ENCODE measurements at places on chromosomes 16 and 17.

DNA sequence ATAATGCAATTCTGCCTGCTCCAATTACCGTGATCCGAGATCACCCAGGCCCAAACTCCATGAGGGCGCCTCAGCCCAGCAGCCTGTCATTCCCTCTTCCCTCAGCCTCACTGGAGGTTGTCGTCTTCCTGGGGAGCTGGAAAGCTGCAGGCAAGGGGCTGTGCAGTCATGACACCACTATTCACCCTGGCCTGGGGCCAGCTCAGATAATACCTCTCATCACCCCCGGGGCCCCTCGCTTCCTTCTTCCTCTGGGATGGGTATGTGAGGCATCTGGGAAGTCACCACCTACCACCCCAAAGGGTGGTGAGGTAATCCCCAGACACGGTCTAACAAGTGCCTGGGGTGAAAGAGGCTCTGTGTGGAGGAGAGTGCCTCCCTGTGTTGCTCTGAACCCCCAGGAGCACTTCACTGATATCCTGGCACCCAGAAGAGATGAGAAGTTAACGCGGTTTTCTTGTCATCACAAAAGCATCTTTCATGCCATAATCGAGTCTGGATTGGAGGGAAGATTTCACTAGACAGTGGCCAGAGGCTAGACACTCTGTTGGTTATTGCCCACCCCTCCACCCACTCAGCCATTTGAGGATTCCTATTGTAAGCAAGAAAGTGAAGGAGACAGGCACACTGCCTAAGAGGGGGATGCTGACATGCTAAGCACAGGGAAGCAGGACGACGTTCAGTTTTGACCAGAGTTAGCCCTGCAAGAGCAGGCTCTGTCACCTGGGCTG lies 18.4 kb downstream of the CFAP20 start:
- no peak for DNase-seq

DNA sequence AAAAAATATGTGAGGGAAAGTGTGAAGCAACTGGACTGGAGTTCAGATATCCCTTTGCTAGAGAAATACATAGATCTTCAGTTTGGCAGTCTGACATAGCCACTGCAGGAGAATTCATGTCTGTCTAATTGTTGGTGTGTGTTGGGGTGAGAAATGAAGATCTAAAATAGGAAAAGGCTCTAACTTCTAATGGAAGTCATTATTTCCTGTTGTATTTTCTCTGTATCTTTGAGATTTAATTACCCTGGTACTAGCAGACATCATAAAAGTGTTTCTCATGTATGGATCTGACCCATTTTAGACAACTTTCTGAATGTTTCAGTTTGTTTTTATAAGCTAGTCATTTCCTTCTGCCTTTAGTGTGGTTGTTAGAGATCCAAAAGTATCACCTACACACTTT lies 128.3 kb downstream of the NLK start:
- no peak for DNase-seq

DNA sequence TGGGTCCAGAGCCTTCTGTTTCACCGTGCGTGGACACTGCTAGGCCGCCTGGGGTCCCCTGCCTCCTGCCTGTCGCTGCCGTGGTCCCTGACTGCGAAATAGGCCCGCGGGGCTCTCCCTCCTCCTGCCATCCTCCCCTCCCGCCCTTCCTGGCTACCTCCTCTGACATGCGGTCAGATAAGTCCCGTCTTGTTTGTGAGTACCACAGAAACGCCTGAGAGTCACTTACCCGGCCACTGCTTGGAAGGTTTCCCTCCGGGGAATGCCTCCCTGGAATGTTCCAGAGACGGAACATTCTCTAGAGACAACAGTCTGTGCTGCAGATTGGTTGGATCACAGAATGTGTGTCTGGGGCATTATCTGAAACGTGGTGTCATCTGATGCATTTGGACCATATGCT lies 22.7 kb downstream of the CIBAR2 start:
- DNase-seq: no peak

DNA sequence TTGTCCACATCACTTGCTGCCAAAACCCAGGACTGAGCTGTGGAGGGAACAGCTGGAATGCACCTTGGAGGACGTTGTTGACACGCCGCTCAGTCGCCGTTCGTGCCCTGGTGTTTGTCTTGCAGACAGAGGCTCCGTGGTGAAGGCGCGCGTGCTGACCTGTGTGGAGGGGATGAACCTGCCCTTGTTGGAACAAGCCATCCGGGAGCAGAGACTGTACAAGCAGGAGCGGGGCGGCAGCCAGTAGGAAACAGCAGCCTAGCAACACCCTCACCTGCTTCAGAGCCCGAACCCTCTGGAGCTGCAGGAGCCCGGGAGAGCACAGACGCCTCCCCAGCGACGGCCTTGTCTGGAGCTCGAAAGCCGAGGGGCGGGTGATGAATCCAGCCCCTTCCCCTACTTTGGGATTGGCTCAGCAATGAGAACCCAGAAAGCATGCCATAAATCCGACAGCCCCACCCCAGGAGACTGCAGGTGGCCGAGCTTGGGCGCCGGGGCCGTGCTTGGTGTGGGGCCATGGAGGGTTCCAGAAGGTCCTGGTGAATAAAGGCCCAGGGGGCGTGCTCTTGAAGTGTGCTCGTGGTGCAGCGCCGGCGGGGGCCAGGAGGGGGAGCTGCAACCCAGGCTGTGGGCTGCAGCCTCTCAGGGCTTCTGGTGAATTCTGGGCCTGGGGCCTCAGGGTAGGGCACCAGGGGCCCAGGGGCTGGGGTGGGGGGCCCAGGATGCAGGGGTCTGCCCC lies 470 bp upstream of the CDK3 start:
- peak; percentile 81 for DNase-seq

GRCh38 chr17:50822550-50822949 lies 12.8 kb upstream of the WFIKKN2 start:
- DNase-seq: no peak

DNA sequence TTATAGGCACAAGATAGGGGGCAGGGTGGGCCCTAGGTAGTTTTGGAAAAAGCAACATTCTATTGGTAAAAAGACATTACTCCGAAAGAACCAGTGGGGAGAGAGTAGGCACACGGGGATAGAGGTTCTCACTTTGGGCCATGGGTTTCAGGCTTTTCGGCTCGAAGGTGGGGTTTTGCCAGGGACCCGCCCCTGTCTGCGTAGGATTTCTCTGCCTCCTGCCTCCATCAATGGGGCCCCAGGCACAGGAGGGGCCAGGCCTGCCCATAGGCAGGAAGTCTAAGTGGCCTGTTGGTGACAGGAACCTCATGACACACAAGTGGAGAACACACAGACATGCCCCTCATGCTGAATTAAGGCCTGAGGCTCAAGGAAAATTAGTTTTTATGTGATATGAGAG lies 57.5 kb downstream of the RNF213 start:
- no peak for DNase-seq

GRCh38 chr17:46800573-46800972 lies 17.9 kb downstream of the WNT3 start:
- DNase-seq: no peak

- DNase-seq: no peak
Observed at GRCh38 chr17:56023851-56024250, 129.4 kb upstream of the ANKFN1 start.

GRCh38 chr17:2064980-2065785 lies 10.3 kb downstream of the HIC1 start:
- DNase-seq: no peak

DNA sequence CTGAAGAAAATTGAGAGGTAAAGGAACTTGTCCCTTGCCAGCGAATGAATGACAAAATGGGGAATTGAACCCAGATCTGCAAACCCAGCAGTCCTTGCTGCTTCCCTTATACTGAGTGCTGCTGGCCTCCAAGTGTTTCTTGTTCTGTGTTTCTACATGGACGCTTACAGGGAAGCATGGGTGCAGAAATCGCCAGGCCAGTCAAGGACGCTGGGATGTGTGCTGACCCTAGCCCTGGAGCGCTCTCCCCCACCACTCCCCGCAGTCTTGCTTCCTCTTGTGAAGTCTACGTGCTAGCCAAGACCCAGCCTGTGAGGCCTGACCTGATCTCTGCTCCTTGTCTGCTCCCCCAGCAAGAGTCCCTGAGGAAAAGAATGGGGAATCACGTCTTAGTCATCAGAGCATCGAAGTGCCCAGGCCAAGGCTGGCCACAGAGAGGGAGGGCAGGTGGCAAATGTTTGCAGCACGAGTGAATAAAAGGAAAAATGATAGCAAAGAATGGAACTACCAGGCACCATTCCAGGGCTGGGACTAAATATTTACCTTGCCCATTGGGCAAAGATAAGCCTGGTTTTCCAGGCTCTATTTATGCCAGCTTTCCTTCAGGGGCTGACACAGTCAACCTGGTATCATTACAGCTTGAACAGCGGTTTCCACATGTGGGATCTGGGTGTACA lies 17.4 kb downstream of the CA4 start:
- no peak for DNase-seq

DNA sequence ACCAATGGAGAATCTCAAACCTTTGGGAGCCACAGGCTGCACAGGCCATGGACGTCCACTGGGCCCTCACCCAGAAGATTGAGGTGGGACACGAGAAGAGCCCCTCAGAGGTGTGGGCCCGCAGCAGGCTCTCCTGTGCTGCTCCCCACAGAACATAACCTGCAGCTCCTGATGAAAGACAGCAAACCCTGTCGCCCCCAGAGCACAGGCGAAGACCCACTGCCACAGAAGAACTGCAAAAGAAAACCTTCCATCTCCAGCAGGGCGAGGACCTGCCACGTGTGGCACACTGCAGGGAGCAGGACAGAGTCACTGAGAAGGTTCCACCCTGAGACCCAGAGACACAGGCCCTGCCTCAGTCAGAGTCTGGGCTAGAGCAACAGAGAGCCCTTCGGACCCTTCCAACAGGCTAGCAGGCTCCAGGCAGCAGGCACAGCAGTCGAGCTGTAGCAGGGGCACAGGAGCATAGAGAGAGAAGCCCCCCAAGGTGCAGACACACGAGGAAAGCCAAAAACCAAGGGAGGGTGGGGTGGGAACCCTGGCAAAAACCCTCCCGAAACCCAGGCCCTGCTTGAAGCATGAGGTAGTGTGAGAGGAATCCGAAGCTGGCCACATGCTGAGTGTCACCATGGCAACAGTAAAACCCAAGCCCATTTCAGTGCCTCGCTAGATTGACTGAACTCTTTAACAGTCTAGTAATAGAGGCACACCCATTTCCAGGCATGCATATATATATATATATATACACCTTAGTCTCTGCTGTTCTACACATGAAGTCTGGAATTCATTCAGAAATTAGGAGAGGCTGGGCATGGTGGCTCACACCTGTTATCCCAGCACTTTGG lies 60.0 kb upstream of the CHMP6 start:
- DNase-seq: peak; percentile 22
